ENCODE measurements at places on chromosomes 5 and 9.

DNA sequence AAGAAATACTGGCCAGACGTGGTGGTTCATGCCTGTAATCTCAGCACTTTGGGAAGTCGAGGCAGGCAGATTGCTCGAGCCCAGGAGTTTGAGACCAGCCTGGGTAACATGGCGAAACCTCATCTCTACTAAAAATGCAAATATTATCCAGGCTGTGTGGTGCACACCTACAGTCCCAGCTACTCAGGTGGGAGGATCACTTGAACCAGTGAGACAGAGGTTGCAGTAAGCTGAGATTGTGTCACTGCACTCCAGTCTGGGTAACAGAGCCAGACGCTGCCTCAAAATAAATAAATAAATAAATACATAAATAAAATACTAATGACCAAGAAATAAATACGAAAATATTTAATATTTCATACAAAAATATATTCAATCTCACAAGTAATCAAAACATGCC is 18.8 kb downstream of the KLF9 start:
- DNase-seq: no peak

- no peak for DNase-seq
Measured at GRCh38 chr5:107919361-107919760, 248.6 kb upstream of the EFNA5 start.

- no peak for DNase-seq
Measured at GRCh38 chr9:131024978-131025868, 16.2 kb downstream of the LAMC3 start.

- no peak for DNase-seq
Measured at GRCh38 chr5:169097374-169098326, 203.3 kb downstream of the SLIT3 start.

- DNase-seq: no peak
Measured at GRCh38 chr9:79325501-79325900, 246.3 kb upstream of the TLE4 start.

DNA sequence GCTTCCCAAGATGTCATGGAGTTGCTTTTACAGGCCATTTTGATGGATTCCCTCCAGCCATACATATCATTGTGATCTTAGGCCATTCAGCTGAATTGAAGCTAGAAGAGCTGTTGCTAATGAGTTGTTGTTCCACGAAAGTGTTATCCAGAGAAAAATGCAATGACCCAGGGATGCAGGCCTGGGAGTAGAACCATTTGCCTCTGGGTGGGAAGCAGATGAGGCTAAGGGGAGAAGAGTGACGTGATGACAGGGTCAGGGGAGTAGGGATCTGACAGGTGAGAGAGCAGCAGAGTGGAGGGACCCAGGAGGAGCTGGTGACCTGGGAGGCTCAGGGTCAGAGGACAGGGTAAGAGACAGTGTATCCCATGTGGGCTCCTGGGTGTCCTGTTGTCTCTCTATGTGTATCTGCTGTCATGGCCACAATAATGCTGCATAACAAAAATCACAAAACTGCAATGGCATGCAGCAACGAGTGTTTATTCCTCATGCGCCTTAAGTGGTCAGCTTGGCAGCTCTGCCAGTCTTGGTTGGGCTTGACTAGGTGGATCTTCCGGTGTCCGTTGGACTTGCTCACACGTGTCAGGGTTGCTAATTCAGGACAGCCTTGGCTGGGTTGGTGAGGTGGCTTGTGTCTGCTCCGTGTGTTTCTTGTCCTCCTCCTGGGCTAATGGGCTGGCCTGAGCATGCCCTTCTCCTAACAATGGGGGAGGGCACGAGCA is 90.6 kb downstream of the LIFR start:
- no peak for DNase-seq

Measured in activated B cell treated with CpG ODN at 0.5 μM for 24 hours (primary cell).